CD4-positive, alpha-beta T cell treated with Interleukin-4 for 4 hours (primary cell): ENCODE measurements at places on chromosomes 6 and 20.

- DNase-seq: no peak
These were observed 35.6 kb upstream of the PNRC1 start for GRCh38 chr6:89045011-89045387.

DNA sequence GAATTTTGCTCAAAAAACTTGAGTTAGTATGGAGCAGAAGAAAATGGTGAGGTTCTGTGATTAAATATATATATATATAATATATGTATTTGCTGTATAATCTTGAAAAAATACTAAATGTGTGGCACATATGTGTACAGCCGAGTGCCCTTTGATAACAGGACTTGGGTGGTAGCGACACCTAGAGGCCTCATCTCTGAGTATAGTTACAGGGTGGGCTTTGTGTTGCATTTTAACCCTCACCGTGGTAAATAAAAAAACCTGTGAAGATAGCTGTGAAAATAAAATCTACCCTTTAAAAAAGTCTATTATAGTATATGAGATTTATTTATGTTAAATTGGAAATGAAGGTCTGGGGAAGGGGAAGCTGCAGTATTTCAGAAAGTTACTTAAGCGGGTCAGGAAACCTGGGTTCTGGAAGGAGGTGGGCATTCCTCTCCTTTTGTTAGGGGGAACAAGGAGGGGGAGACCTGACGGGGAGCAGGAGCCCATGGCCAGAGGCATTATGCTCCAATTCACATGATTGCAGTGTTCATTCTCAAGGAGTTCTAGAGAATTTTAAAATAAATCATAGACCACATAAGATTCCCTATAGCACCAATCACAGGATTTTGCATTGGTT, 82.7 kb downstream of the SH3BGRL2 start:
- peak; percentile 36 for DNase-seq

- DNase-seq: no peak
These were observed 27.8 kb upstream of the KIF16B start for GRCh38 chr20:16601047-16601446.

- DNase-seq: no peak
These were observed 163.4 kb upstream of the HEY2 start for GRCh38 chr6:125586074-125586473.

DNA sequence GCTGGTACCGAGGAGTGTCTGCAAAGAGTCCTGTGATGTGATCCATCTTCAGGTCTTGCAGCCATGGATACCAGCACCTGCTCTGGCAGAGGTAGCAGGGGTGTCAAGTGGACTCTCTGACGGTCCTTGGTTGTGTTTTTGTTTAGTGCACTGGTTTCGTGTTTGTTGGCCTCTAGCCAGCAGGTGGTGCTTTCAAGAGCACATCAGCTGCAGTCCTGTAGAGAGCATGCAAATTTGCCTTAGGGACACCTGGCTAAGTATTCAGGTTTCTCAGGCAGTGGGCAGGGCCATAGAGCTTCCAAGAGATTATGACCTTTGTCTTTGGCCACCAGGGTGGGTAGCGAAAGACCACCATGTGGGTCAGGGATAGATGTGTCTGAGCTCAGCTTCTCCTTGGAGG, 14.5 kb upstream of the RGS17 start:
- DNase-seq: no peak

- no peak for DNase-seq
These were observed 347.5 kb downstream of the CDH4 start for GRCh38 chr20:61599541-61599992.
